ENCODE measurements at places on chromosomes 2 and 18.
A peak's percentile ranks its signal among the peaks of the same experiment; 100 is the strongest.

- no peak for DNase-seq
Observed at GRCh38 chr2:147634826-147635225, 210.0 kb upstream of the ACVR2A start.

DNA sequence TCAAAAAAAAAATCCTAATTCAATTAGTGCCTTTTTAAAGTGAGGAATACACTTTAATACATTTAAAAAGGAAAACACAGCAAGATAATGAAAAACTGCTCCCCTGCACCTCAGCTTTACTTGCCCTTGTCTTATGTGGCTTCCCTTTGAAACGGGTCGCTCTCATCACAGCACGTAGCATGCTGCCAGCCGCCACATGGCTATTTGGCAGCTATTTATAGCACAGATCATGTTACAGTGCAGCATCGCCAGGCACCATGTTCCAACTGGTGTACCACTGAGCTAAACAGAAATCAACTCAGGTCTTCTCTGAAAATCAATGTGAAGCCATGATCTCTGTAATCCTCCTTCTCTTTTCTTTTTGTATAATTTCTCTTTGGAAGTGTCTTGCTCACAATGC, 65.1 kb downstream of the TMEM182 start:
- DNase-seq = no peak

DNA sequence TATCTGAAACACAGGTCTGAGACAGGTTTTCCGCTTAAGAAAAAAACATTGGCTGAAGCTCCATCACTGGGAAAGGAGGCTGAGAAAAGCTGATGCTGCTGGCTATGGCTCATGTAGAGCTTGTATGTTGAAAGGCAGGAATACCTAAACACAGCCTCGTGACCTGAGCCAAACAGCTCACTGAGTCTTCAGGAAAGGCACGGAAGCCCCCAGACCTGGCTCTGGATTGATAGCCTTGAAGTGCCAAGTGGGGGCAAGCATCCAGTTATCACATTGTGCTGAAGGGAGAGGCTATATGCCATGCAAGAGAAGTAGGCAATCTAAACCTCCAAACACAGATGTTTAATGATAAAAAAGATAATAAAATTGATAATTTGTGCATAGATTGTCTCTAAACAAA, 21.9 kb downstream of the CYTIP start:
- DNase-seq = no peak

GRCh38 chr18:45723567-45724355, at the start of gene SLC14A1:
TSS of gene SLC14A1 (plus strand) at chr18:45724181. CDS start at chr18:45730321, 6,140 bp downstream.
- no peak for DNase-seq

- DNase-seq = no peak
Observed at GRCh38 chr18:64330931-64331330, 182.0 kb upstream of the LINC00305 start.

DNA sequence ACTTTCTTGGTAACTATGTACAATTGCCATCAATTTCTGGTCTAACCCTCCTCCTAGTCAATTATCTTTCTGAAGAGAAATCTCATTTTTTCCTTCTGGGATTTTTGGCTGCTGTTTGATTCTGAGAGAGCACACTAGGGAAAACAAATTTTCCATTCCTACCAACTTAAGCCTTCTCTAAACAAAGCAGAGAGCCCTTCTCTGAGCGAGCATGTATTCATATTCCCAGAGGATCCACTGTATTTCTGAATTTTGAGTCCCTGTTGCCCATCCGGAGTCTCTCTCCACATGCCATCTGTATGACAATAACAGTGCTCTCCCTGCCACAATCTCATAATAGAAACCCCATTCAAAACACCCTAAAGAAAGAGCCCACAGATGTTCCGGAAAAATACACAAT, 78.5 kb downstream of the MAIP1 start:
- DNase-seq = no peak

GRCh38 chr2:109613081-109613921, 465 bp downstream of the SEPTIN10 start:
- DNase-seq = no peak

- no peak for DNase-seq
Observed at GRCh38 chr2:195408811-195409210, 248.2 kb upstream of the SLC39A10 start.

DNA sequence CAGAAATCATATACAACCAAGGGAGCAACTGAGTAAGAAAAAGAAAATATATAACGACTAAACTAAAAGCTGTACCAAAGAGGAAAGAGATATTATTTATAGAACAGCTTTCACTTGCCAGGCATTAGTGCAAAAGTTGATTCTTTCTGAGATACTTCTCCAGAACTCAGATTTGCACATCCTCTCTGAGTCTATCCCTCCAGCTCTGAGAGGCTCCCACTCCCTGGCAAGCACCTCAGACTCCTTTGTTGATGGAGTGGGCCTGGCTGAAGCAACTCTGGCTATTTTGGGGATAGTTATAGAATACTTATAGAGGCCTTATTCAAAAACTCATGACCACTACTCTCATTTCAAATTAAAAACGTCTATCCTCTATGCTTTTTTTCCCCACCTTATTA, 501.6 kb upstream of the TNP1 start:
- DNase-seq = no peak

DNA sequence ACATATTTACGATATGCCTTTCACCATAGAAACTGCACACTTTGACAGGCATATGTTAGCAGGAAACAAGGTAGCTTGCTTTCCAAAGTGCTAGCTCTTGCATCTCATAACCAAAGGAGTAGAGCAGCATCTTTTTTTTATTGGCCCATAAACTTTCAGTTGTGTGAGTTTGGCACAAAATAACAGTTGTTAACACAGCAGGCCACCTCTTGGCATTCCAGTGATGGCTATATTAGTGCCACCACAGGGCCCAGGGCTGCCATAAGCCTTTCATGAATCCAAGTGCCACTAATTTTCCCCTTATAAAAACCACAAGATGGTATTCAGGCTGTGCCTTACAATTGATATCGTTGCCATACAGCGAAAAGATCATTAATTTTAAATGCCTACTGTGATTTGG, 40.3 kb upstream of the KLF7 start:
- no peak for DNase-seq

DNA sequence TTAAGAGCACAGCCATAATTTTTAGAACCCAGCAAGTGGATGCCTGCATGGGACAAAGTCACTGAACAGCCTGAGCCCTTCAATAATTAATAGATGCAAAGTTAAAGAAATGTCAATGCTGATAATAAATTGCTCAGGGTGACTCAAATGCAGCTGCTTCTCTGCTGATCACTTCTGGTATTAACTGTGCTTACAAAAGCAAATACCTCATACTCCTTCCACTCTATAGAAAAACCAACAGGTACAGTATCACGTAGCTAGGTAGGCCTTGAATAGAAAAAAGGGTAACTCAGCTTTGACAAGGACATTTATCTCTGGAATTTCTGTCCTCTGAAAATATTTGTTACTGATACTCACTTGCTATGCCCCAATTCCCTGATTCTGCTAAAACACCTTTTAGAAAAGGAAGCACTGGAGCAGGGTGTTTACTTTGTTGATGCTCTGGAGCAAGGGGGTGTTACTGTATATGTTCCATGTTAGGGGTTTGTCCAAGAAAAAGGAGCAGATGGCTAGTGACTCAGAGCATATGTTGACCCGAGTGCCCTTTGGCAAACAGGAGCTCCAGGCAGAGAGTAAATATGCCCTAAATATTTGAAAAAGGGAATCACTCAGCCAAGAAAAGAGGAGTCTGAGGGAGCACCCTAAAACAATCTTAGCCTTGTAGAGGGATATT, 59.1 kb upstream of the RTN4 start:
- DNase-seq = no peak

DNA sequence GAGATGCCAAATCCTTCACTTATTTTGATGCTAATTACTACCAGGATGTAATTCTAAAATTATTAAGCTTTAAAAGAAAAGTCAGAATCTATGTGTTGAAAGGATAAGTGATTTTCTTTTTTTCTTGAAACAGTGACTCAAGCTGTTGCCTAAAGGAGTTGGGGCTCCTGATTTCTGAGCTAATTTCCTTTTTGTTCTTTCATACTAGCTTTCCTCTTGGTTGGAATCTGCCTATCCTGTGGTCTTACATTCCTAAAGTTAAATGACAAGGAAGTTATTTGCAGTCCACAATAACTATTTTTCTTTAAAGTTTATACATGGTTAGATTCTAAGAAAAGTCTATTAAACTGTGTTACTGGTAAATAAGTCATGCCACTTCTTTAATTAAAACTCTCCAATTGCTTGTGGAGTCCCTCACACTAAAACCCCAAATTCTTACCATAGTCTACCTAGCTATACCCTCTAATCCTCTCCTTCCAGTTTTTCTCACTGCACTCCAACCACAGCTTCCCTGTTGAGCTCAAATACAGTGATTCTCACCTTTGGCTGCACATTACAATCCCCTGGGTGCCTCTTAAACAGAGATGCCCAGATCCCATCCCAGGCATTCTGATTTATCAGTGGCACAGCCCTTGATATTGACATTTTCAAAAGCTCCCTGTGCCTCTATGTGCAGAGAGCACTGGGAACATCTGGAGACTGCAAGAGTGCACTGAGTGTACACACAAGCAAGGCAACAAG, 63.3 kb upstream of the EFEMP1 start:
- DNase-seq = no peak

DNA sequence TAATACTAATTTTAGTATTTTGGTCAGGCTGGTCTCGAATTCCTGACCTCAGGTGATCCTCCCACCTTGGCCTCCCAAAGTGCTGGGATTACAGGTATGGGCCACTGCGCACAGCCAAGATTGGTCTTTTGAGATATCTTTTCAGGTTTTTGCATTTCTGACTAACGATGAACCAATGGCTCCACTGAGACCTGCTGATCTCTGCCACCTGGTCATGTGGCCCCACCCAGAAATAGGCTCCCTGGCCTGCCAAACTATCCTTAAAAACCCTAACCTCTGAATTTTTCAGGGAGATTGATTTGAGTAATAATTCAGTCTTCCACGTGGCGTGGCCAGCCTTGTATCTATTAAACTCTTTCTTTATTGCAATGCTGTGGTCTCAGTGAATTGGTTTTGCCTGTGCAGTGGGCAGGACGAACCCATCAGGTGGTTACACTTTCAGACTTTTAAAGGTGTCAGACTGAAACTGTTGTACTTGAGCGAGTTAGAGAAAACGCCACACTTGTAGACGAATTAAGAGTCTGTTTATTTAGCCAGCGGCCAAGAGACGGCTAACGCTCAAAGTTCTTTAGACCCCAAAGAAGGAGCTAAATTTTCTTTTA, 85.8 kb upstream of the MSH6 start:
- DNase-seq = no peak

- no peak for DNase-seq
Observed at GRCh38 chr2:231674587-231675338, 33.6 kb upstream of the PTMA start.

- DNase-seq = no peak
Observed at GRCh38 chr2:98505311-98505808, 60.7 kb downstream of the INPP4A start.

GRCh38 chr2:145088756-145089155, 568.8 kb upstream of the ZEB2 start:
- DNase-seq = no peak

DNA sequence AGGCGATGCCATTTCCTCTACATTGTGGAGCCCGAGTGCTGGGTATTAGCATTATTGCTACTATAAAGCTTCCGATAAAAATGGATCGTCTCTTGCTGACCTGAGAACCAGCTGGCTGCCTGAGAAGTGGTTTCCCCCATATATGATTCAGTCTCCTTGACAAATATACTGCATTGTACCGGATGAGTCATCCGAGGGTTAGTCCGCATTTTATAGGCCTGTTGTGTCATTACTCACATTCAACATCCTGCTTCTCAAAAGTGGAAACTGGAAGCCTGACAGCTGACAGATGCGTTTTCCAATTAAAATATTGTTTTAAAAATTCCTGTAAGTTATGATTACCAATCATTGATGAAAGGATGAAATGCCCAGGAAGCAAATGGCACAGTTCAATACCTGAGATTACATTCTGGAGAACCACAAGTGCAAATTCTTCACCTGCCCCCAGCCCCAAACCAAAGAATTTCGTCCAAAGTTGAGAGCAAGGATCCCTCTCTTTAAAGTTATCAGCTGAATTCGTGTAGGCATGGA, 65.7 kb downstream of the SPRED2 start:
- no peak for DNase-seq

GRCh38 chr2:216081487-216082116, at the start of the genes PECR and TMEM169:
TSS of gene PECR (minus strand) at chr2:216081809. CDS start at chr2:216081741, 68 bp downstream.
TSS of gene TMEM169 (plus strand) at chr2:216081919. CDS start at chr2:216095964, 14,045 bp downstream.
- DNase-seq = peak; percentile 53

DNA sequence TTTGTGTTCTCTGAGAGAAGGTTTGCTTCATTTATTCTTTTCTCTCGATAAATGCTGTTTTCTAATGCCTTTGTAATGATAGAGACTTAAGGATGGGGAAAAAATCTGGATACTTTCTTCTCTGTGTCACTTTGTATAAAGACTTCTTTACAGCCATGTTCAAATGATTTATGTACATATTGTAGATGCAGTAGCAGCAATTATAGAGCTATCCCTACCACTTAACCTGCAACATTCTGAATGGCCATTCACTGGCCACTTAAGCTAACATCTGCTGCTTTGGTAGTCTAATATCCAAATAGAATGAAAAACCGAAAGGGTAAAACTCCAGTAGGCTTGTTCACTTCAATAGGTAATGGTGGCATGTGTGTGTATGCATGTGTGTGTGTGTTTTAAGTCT, 97.8 kb downstream of the CSRNP3 start:
- DNase-seq = no peak

- DNase-seq = no peak
Observed at GRCh38 chr2:4576075-4576474, 872.7 kb downstream of the DCDC2C start.

DNA sequence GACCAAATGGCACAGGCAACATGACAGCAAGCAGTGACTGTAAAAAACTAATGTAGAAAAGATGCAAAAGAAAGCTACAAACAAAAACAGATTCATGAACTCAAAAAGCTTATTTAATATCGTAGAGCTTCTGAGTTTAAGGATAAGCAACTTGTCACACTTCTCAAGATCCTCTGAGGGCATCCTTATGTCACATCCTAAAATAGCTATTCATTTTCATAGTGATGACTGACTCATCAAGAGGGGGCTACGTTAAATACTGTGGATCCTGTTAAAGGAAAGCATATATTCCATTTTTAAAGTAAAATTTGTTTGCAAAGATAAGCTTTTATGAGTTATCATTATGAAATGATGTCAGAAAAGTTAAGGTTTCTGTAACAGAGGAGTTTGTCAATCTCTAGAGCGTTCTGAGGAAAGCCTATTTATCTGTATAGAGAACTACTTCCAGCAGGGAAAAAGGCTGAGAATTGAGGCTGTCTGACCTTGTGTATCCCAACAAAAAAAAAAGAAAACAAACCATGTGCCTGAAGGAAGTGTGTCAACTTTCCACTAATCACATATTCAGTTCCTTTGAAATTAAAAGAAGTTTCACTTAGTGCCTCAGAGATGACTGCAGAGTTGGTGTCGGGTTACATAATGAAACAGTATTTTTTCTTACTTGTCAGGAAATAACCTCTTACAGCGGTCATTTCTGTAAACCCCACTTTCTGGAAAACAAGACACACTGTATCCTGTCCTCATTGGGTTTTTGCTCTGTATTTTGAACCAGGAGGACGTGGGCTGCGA, 115.5 kb downstream of the ESCO1 start:
- no peak for DNase-seq
